ENCODE measurements at places on chromosomes 3 and 15.

DNA sequence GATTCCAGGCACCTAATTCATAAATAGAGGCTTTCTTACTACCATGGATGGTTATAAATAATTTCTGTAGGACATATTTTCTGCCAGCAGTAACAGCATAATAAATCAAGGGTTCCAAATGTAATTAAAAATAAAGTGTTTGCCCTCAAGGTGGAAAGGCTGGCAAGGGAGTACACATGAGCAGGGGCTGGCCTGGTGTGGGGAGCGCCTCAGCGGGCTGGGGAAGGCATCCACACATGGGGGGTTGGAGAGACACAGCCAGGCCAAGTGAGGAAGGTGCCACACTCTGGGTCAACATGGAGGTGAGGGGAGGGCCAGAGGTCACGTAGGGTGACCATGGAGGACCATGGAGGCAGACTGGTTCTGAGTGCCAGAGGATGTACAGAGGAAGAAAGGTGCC is 65.8 kb upstream of the OCA2 start:
- DNase-seq: no peak

GRCh38 chr15:42332331-42332730 is 27.0 kb upstream of the CAPN3 start:
- DNase-seq: no peak

DNA sequence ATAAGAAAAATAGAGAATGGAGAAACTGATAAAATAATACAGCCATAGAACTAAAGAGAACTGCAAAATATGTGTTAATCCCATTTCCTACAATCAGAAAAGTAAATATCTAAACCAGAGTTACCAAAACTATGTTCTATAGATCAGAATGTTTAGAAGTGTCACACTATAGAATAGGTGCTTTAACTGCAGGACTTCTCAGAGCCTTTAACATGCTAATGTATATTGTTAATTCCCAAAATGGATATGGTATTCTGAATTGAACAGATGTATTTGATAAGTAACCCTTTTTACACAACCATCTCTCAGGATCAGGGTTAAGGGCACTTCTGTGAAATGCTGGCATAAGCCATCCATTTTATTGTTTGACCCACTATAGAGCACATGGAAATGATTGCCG is 200.3 kb downstream of the SHOX2 start:
- DNase-seq: no peak

GRCh38 chr15:63238796-63239195 is 38.6 kb upstream of the APH1B start:
- DNase-seq: no peak

DNA sequence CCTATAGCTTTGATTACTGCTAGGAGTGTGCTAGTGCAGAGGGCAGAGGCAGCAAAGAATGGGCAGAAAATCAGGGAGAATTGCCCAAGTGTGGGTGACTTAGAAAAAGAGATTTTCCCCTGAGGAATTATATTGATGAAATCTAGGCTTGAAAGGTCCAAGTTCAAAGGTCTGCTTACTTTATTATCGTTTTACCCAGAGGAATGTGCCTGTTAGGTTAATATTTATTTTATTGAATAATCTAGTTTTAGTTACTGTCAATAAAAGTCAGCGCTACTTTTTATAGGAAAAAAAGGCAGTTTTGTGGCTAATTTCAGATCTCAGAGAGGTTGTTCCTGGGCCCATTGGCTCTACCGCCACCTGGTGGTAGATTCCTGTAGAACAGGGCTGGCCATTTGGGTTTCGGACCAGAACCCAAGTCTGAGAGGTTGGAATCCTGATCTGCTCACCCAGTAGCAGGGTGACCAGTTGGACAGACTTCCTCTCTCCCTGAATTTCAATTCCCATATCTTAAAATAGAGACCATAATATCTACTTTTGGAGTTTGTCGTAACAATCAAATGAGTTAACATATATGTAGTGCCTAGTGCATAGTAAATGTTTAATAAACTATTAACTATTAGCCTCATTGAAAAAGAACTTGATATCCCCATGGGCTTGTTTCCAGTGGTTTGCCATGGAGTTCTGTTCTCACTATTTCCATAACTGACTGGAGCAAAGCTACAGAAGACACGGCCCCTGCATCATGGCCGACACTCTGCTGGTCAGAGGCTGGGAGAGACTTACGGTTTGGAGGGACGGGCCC is 62.7 kb upstream of the ZNF148 start:
- peak; percentile 68 for DNase-seq

DNA sequence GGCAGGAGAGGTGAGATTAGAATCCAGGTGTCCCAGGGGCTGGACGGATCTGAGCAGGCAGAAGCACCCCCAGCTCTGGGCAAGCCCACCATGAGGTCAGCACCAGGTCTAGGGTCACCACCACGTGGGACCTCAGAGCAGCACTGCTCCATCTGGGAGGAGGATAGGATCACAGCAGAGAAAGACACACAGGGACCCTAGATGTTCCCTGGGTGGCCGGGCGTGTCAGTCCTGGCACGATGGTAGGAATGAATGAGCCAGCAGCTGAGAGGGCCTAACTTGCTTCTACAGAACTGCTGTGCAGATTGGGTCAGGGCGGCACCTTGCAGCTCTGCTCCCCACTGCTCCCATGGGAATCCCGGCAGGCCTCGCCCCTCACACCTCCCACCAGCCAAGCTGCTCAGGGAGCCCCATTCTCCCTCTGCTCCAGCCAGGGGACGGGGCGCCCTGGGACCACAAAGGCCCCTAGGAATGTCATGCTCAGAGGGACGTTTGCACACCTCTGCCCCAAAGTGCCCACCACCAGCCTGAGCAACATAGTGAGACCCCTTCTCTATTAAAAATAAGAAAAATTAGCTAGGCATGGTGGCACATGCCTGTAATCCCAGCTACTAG is 66.3 kb downstream of the ZNF445 start:
- DNase-seq: peak; percentile 53

- DNase-seq: no peak
These were observed 108.8 kb downstream of the STAC start for GRCh38 chr3:36489101-36489500.

- peak; percentile 96 for DNase-seq
These were observed at the start of gene FYCO1 for GRCh38 chr3:45995236-45996192. Gene FYCO1, minus strand, starts transcription at chr3:45995824. Its CDS starts 10,914 bp downstream, at chr3:45984910.

- no peak for DNase-seq
These were observed 749 bp downstream of the RSRC1 start for GRCh38 chr3:158110658-158111018.

DNA sequence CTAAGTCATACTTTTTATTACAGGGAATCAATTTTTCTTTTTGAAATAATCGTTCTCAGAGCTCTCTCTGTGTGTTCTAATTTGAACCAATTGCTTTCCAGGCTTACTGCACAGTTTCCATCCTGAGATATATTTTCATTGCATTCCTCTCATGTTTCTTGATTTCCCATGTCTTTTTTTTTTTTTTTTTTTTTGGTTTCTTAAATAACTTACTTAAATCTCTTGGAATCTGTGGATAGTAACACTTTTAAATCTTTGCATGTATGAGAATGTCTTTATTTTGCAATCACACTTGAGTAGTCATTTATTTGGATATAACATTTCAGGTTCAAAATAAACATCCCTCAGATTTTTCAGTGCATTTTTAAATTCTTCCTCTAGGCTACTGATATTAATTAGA is 14.5 kb upstream of the ABTB1 start:
- no peak for DNase-seq

DNA sequence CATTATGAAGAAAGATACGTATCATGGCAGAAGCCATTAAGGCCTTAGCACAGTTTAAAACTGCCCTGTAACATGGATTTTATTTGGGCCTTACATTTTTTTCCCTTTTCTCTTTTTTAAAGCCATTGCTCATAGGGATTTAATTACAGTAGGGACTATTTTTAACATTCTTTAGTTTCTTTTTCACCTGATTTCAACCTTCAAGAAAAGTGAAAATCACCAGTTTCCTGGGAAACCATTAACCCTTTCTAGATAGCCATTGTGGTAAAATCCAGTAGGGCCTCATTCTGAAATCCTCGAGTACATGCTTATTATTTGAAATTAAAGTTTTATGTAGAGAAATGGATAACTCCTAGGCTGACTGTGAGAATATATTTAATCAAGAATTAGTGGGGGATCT is 3.1 kb downstream of the SPRED1 start:
- no peak for DNase-seq

GRCh38 chr3:49158103-49158709 is 7.9 kb downstream of the CCDC71 start:
- DNase-seq: no peak

DNA sequence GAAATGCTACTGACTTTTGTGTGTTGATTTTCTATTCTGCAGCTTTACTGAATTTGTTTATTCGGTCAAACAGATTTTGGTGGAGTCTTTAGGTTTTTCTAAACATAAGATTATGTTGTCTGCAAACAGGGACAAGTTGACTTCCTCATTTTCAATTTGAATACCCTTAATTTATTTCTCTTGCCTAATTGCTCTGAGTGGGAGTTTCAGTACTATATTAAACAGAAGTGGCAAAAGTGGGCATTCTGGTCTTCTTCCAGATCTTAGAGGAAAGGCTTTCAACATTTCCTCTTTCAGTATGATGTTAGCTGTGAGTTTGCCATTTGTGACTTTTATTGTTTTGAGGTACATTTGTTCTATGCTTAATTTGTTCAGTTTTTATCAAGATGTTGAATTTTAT is 268.5 kb downstream of the WNT5A start:
- DNase-seq: no peak

DNA sequence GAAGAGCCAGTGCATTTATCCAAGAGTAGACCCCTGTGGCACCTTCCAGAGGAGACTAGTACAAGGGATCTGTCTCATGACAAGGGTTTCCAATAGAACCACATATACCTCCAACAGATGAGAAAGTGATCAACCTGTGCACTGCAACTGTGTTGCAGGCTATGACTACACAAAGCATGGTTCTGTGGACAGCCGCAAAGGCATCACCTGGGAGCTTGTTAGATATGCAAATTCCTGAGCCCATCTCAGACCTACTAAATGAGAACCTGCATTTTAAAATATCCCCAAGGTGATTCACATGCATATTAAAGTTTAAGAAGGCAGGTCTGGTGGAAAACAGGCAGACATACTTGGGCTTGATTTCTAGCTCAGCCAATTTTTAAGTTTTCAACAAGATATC is 368.7 kb downstream of the FOXP1 start:
- no peak for DNase-seq

DNA sequence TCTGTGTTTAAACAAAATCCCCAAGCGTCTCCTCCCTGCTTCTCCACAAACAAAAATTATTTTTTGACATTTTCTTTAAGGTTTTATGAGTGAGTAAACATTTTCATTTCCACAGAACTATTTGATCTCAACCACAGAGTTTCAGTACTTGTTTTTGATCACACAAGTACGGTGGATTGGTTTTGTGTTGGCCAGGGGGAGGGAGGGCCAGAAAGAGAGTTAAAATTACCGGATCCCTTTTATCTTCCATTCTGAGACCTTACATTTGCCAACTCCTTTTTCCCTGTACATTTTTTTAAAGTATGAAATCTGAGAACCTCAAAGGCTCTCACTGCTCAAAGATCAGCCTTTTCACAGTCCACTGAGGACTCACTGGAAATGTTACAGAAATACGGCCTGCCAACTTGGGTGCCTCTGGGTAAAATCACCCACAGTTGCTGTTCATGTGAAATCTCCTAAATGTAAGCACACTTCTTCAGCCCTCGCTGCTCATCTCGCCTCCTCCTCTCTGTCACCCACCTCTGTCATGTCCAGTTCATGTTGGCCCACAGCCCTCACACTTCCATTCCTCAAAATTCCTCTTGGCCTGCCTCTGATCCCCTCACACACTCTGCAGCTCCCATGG is 1.7 kb downstream of the HOMER2 start:
- DNase-seq: no peak

- no peak for DNase-seq
These were observed 476.1 kb downstream of the EDEM1 start for GRCh38 chr3:5663601-5664000.

DNA sequence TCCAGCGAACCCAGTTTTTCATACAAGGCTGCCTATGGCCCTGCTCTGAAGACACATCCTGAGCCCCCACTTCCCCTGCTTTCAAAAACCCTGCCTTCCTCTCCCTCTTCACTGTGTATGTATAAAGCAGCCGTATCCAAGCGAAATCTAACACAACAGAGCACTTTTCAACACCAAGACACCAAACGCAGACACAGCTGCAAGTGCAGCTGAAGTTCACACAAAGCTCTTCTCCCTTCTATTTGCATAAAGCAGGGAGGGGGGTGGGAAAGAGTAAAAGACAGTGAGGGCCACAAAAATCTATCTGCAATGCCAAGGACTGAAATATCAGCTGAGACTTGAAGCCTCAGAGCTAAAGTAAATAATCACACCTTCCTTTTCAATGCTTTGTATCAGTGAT is 35.1 kb upstream of the CSPG5 start:
- no peak for DNase-seq

DNA sequence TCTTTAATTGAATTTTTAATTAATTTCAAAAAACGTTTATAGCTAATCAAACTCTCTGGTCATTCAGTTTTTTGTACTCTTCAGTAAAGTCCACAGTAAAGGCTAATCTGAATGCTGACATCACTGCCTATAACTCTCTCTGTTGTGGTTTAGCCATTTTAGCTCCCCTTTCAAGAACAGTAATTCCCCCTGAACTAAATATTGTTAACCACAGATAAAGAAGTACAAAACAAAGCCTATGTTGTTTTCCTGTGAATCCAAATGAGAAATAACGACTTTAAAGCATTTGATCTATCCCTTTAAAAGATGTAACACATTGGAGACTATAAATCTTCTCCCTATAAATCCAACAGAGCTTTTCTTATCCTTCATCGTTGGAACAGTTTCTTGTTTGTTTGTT is 94.2 kb downstream of the ZBTB20 start:
- no peak for DNase-seq

DNA sequence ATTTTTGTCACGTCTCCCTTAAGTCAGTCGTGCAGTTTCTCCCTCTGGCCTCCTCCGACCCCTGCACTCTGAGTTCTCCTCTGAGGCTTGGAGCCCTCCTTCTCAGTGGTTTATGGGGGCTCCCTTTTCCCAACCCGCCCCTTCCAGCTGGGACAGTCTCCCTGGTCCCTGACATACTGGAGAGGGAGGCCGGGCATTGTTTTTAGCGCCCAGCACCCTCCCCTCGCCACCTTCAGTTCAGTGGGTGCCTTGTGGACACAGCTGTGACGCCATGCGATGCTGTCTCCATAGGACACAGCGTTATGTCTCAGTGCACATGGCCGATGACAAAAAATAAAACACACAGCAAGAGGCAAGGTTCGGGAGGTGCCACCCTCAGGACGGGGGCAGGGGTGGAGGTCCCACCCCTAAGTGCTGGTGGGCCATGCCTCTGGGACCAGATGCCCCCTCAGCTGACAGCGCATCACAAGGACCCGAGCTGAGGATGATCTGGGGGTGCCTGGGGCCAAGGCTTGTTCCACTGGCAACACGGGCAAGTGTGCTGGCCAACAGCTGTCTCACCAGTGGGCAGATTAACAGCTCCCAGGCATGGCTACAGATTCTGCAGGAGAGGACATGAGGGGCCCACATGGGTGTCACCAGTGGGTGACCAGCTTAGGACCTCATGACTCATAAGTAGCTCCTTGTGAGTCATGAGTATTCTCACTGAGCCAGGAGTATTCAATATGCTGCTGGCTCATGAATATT is 81.6 kb downstream of the PLXNA1 start:
- no peak for DNase-seq

DNA sequence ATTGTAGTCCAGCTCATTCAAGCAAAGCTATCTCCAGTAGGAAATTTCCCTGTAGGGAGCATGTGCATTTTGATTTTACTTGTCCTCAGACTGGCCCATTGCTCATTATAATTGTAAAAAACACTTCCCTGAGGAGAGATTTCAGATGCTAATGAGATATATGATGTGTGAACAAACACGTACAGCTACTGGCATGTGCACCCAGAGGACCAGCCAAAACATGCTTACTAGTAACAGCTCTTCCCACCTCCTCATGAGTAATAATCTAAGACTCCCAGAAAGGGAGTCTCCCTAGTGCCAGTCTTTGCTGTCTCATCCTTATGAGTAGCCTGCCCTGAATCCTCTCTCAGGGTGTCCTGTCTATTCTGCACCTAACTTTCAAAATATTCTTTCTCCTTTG is 43.4 kb downstream of the FBXO22 start:
- no peak for DNase-seq
